ENCODE measurements at places on chromosomes 11 and 22.
A peak's percentile ranks its signal among the peaks of the same experiment; 100 is the strongest.

DNA sequence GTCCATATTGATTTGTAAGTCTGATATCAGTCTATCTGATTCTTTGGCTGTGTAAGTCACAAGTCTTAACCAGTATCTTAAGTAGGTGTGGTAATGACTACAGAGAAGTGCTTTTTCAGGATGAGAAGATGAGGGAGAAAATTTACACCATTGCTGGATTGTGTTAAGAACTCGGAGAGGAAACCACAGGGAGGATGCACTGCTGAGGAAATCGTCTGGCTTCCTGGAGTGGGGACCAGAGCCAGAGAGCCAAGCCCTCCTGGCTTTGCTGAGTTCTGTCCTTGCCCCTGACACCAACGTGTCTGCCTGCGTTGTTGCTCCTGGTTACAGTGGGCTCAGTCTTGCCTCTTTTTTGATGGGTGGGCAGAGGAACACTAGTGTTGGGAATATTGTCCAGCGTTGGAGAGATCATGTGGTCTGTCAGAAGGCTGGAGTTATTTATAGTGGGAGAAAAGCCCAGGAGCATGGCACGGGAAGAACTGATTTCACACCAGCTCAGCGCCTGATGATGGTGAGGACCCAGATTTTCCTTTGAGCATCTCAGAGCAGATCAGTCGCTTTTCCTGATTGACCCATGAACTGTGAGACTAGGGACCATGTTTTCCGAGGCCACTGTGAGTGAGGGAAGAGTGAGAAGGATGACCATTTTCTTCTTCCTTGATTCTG is 29.6 kb downstream of the MARK2 start:
- DNase-seq: no peak

GRCh38 chr11:20081336-20081735 is 78.9 kb downstream of the DBX1 start:
- DNase-seq: no peak

- peak; percentile 5 for DNase-seq
Measured at GRCh38 chr11:61516191-61516590, 7.6 kb downstream of the LRRC10B start.

DNA sequence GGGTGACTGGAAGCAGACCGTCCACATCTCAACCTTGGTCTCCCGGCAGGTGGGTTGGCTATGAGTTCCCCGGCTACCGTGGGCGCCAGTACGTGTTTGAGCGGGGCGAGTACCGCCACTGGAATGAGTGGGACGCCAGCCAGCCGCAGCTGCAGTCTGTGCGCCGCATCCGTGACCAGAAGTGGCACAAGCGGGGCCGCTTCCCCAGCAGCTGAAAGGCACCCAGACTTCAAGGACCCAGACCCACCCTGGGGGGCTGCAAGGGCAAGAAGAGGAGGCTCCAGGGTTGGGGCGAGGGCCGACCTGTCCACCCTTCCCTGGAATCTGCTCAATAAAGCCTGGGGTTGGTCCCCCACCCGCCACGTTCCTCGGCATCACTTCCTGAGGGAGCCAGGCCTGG is 7.3 kb downstream of the CRYBB3 start:
- DNase-seq: no peak

DNA sequence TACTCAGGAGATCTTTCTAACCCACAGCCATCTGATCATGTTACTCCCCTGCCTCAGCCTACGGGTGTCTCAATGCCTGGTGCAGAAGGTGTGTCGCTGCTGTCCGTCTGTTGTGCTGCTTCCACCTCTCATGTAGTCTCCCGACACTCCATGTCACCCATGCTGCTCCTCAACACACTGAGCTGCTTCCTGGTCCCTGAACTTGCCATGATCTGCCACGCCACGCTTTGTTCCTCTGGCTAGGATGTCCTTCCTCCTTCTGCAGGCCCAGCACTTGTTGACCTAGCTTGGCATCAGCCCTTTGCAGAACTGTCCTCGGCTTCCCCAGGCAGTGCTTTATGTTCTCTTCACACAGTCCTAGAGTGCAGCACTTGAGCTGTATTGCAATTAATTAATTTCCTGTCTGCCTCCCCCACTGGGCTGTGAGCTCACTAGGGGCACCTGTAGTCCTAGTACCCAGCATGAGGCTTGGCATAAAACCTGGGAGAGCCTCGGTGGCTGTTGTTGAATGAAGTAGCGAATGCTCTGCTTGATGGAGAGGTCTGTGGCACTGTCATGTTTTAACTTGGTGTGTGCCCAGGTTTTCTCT is 9.5 kb downstream of the GTPBP1 start:
- DNase-seq: no peak

DNA sequence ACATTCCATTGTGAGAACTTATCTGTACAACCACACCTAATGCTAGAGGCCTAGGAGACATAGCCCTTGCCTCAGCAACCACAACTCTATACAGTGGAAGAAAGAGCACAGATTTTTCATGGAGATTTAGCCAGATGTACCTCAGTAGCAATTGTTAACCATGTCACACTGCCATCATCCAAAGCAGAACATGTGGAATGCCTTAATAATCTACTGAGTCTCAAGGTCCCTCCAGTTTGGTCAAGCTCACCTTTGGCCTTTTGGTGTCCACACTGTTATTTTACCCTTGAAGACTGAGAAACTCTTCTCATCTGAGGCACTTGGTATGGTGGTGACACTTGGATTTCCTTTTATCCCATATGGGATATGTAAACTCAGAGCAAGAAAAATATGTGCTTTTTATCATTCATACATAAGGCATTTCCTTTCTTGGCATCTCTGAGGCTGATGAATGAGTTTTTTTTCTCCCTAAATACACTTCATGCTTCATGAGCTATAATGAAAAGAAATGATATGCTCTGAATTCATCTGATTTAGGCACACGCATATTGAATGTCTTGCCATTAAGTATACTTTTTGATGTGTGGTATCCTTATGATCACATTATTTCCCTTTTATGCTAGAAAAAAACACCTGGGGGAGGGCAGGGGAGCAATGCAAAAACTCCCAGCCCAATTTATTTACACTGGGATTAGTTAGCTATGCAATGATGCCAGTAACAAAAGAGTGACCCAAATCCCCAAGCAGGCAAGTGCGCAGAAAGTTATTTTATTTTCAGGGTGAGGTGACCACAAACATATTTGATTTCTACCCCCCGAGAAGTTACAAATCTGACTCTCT is 63.3 kb upstream of the ME3 start:
- DNase-seq: no peak

DNA sequence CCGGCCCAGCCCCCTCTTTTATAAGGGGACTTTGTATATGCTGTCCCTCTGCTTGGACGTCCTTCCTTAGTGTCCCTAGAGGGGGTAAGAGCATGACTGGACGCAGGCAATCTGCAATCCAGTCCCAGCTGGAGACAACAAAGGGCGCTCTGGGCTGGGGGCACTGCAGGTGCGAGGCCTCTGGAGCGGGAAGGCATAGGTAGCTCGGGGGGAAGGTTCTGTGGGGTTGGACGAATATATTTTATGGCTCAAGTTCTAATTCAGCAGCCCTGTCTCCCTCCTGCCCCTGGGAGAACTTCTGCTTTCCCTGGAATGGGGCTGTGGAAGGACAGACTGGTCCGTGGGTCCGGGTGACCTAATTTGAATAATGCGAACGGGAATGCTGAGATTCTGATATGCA is 40.0 kb downstream of the KCNJ4 start:
- DNase-seq: no peak

GRCh38 chr22:24466716-24467328 is 28.3 kb upstream of the UPB1 start:
- DNase-seq: no peak

DNA sequence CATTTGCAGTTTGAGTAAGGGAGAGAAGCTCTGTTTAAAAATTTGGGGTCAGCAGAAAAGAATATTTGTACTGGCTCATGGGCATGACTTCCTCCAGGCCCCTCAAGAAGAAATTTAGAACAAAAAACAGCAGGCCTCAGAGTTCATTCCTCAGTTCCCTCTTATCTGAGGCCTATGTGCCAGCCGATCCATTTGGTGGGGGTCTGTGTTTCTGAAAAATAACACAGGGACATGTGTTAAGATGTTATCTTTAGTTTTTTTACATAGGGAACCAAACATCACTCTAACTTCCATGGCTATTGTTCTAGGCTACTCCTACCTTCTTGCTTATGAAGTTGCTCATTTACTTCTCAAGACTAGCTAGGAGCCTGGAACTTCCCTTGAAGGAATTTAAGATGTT is 16.2 kb upstream of the HSD17B12 start:
- no peak for DNase-seq

- DNase-seq: no peak
Measured at GRCh38 chr11:75334976-75335375, 16.5 kb downstream of the ARRB1 start.

GRCh38 chr11:118602331-118602730 is 5.1 kb upstream of the PHLDB1 start:
- no peak for DNase-seq

GRCh38 chr11:129790106-129790505 is 25.5 kb upstream of the TMEM45B start:
- no peak for DNase-seq

- no peak for DNase-seq
Measured at GRCh38 chr11:46547579-46547978, 46.2 kb downstream of the AMBRA1 start.

GRCh38 chr22:18028817-18029527 is 4.6 kb upstream of the MICAL3 start:
- DNase-seq: no peak

GRCh38 chr22:32217465-32217864 is 12.6 kb upstream of the RFPL2 start:
- DNase-seq: no peak

DNA sequence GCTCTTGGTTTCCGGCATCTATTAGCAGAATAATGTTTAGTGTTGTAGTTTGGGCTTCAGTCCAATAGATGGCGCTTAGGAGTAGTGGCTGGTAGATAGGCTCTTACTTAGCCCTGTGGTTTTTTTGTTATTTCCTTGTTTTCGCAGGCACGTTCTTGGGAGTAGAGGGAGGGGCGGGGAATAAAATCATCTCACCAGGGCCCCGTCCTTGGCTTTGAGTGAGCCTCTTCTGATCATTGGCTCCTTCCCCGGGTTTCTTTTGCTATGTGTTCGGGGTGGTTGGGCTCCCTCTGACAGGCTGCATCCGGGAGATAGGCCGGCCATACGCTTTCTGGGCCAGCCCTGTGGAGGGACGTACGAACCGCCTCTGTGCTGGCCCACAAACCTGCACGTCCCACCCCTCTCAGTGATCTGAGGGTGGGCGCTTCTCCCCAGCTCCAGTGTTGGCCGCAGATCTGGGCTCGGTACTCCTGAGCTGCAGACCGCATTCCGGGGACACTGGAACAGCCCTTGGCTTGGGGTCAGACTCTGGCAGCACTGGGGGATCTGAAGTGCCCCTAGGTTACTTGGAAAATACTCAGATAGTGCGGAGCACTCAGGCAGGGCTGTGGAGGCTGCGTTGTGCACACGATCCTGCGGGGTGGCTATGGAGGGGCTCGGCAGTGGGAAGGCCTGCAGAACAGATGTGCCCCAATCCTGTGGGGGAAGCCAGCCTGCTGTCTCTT is 217.0 kb downstream of the DYNC2H1 start:
- peak; percentile 82 for DNase-seq

- DNase-seq: no peak
Measured at GRCh38 chr11:98732947-98733346, 287.8 kb upstream of the CNTN5 start.

DNA sequence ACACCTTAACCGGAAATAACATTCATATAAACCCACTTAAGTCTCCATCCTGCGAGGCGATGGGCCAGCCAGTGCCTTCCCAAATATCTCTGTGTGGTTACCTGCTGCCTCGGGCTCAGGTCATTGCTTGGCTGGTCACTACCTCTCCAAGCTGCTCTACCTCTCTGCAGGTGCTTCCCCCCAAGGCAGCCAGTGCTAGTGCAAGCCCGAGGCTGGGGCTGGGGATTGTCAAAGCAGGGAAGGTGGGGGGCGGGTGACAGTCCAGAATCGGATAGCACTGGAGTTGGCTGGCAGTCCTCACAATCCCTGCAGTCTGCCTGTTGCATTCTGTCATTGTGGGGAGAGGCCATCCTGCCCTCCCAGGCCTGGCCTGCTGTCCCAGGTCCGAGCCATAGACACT is 11.1 kb downstream of the MCHR1 start:
- no peak for DNase-seq

DNA sequence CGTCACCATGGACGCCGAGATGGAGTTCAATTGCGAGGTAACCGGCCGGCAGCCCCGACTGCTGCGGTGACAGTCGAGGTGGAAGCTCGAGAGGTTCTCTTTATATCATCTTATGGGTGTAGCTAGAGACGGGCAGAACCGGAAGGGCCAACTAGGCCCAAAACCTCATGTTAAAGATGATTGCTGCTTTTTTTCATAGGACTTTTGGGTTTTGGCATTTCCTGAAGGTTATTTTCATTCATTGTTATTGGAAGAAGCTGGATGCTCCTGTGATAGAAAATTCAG is 585 bp downstream of the NF2 start:
- peak; percentile 67 for DNase-seq

- DNase-seq: no peak
Measured at GRCh38 chr11:95520369-95521132, 269.0 kb downstream of the FAM76B start.

GRCh38 chr11:127998421-127998820 is 588.9 kb downstream of the ETS1 start:
- DNase-seq: no peak

DNA sequence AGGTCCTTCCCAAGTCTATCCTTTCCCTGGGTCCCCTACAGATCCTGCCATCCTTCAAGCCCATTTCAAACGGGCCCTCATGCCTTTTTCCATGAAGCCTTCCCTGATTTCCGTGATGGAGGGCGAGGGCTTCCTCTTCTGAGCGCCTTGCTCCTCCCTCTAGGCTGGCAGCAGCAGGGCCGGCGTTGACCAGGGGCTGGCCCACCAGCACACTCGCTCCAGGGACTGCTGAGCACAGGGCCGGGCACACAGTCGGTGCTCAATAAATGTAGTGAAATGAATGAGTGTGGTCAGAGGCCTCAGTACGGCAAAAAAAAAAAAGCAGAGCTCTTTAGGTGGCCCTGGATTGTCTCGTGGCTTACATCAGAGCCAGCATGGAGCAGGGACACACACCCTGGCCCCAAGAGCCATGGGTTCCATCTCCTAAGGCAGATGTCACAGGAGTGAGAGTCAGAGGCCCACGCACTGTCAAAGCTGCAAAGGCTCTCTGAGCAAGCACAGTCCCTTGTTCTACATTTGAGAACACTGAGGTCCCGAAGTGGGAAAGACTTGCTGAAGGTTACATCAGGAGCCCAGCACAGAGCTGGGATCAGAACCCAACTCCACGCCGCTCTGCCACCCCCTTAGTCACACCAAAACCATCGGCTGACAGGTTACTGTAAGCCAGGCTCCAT is 3.1 kb downstream of the IL2RB start:
- DNase-seq: no peak

- DNase-seq: no peak
Measured at GRCh38 chr22:17444204-17444504, 74.9 kb downstream of the CECR2 start.
